Mucosa of gallbladder (tissue), 1 donor: ENCODE measurements at places on chromosomes 3 and 15. TPM values are rescaled to one million over a fixed set of nuclear protein-coding genes. Genes with fewer than 3 reads are reported as not detected.

SNX22 gene
- 1.0 TPM for total RNA-seq

PLOD2 gene
- 72.8 TPM for total RNA-seq

NR2E3 gene
- 3.0 TPM for total RNA-seq

PTPRG gene
- 38.1 TPM for total RNA-seq

SEMA3G gene
- 11.6 TPM for total RNA-seq

GRCh38 chr3:66082679-66083078 is 44.0 kb upstream of the MAGI1 start:
- DNase-seq, result no peak

DNA sequence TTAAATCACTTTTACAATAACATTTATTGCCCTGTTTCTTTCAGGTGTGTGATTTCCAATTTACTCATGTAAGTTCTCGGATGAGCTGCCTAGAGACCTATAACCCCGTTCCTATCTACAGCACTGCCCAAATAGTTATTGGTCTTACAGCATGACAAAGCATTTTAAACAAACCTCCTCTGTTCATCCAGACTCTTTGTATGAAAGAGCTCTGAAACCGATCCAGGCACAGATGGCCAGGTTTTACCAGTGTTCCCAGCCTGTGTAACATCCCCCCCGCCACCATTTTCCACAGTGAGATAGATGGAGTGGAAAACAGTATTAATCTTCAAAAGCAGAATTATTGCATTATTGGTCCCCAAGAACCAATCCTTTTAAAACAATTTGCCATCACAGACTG is 59.0 kb upstream of the SPTSSB start:
- DNase-seq, result no peak

DNA sequence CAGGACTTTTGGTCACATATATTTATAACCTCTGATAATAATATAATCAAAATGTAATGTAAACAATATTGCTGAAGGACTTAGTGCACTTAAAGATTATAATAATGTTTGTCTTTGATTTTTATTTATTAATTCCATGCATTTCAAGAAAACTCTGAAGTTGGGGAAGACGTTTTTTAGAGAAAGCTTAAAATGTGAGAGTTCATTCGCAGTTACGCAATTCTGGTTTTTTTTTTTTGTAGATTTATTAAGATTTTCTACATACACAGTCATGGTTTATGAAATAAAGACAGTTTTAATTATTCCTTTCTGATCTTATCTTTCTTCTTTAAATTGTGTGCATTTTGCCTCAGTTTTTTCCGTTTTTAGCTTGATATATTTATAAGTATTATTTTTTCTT is 204.7 kb downstream of the EPHA3 start:
- DNase-seq, result no peak

GRCh38 chr3:30764281-30764680 is 130.2 kb downstream of the GADL1 start:
- no peak for DNase-seq

- no peak for DNase-seq
These were observed 222.5 kb downstream of the SQOR start for GRCh38 chr15:45857291-45857690.

GRCh38 chr3:89908711-89909213 is 801.3 kb downstream of the EPHA3 start:
- no peak for DNase-seq

- no peak for DNase-seq
These were observed 348.3 kb upstream of the TMCO5A start for GRCh38 chr15:37586011-37586583.

GRCh38 chr3:58626841-58627569 is 39.6 kb downstream of the FAM3D start:
- DNase-seq, result no peak

- DNase-seq, result peak; percentile 22
These were observed 46.9 kb downstream of the ARHGEF3 start for GRCh38 chr3:56754741-56755417.
